Stimulated activated CD8-positive, alpha-beta memory T cell treated with anti-CD3 and anti-CD28 coated beads, Interleukin-12 subunit alpha, Interleukin-12 subunit beta, amount 100 ng/mL, for 4 hours (primary cell): ENCODE measurements at places on chromosomes 6 and 20.

GRCh38 chr20:14580418-14581074 is 243.1 kb upstream of the FLRT3 start:
- no peak for DNase-seq

DNA sequence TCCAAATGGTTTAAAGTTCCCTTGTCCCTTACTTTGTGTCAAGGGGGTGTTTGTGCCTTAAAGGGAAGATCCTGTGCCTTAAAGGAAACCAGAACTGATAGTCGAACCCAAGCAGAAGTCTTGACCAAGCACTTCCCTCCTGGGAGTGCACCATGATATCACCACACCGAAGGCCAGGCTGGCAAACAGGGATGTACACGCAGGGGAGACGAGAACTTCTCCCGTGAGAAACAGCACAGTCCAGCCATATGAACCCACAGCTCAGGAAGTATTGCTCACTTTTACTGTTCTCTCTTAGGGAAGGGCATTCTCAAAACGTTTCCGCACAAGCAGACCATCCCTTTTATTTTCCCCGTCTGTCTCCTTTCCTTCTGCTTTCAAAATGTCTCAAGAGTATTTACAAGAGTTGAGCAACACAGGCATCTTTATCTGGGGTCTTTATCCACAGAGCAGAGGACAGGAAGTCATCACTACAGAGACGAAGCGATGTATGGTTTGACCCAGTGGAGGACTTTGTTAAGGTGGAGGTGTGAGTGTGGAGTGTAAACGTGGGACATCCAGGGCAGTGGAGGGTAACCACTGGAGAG is 12.8 kb upstream of the SERPINB1 start:
- no peak for DNase-seq

DNA sequence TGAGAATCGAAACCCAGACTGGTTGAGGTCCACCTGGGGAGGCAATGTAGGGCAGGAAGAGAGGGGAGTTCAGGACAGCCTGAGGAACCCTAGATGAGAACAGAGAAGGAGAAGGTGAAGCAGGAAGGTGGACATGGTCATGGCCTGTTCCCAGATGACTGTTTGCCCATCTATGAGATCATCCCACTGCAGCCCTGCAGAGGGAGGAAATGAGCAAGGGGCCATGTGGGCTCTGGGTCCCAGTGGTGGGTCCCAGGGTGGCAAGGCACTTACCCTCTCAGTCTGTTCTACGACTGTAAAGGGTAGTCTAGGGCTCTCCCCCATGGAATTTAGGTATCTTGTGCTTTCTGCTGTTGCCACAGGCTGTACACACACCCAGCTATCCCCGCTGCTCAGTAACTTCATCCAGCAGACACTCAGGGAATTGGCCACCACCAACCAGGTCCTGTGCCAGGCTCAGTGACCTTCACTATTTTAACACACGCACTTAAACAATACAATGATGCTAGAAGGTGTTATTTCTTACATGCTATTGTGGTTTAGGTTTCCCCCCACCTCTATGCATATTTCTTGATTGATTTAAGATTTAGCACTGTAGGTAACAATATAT is 89.8 kb downstream of the TOX2 start:
- no peak for DNase-seq

GRCh38 chr6:121760745-121761144 is 325.3 kb downstream of the GJA1 start:
- no peak for DNase-seq

- DNase-seq: no peak
These were observed 21.3 kb downstream of the SNAP25 start for GRCh38 chr20:10239954-10240353.

DNA sequence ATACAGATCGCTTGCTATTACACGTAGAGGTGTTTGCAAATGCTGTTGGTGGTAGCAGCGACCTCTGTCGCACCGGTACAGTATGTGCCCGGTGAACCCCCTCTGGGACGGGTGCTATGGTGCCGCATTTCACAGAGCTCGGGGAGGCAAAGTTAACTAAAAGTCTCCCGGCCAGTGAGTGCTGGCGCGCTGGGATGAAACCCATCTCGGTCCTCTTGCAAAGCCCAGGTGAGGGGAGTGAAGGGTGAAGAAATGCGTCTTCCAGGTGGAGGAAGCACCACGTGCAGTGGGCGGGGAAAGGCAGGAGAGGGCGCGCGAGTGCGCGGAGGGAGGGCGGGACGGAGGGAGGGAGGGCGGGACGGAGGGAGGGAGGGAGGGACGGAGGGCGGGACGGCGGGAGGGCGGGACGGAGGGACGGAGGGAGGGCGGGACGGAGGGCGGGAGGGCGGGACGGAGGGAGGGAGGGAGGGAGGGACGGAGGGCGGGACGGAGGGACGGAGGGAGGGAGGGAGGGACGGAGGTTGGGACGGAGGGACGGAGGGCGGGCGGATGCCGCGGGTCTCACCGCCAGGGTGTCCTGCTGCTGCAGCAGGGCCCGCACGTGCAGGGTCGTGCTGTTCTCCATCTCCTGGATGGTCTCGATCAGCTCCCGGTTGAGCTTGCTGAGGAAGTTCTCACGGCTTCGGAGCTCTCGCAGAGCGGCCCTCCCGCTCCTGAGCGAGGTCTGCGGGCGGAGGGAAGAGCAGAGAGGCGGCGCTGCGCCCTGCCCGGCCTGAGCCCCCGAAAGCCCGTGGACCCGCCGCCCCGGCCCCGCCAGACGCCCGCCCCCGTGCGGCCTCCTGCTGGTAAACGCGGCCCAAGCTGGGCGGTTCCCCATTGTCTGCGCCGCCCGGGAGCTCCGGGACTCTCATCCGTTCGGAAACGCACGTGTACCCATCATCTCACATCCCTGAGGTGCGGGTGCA is 11.7 kb downstream of the C20orf96 start:
- no peak for DNase-seq

DNA sequence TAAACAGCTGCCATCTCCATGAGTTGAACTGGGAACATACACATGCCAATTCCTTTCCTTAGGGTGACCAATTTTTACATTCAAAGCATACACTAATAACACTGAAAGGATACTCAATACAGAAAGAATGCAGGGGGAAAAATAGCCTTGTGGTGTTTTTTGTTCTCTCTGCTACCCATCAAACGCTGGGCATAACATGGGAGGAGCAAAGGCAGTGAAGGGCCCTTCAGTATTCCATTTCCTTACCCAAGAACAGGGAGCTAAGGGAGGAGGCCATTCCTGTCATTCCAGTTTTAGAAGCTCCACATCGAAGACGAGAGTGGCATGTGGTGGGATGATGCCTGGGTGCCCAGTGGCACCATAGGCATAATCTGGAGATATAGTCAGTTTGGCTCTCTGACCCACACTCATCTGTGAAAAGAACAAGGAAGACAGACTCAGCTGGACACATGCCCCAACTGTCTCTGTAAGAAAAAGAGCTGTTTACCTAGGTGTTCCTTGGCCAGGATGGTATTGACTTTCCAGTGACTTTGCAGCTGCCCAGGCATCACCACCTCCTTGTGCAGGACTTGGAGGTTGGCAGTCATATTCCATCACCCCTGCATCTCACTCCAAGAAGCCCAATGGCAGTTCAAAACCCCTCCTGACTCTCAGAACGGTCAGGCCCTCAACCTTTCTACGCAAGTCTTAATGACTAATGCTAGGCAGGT is 20.9 kb downstream of the FKBP1A start:
- DNase-seq: no peak

GRCh38 chr6:168383062-168383854 is 57.7 kb upstream of the SMOC2 start:
- no peak for DNase-seq

DNA sequence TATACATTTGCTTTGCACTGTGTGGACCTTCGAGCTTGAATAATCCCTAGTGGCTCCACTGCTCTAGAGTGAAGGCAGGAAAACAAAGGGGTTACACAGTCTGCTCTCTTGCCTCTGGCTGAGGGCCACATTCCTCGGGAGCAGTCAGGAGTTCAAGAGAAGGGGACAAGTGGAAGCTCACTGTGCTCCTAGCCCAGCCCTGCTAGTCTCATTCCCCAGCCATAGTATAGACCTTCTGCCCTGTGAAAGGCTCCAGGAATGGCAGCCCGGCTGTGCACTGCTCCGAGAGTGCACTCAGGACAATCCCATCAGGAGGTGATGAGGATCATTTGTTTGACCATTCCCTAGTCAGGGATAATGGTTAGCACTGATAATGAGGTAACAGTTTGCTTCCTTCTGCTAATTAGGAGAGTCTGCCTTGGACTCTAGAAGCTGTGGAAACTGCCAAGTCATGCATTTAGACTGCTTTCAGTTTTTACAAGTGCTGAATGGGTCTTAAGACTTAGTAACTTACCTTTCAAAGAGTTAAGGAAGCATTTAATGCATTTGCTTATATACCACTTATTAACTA is 8.5 kb downstream of the IYD start:
- no peak for DNase-seq

- no peak for DNase-seq
These were observed 248.1 kb downstream of the TAF4 start for GRCh38 chr20:61817575-61817974.

- DNase-seq: no peak
These were observed 112.0 kb downstream of the FYN start for GRCh38 chr6:111761212-111761611.

DNA sequence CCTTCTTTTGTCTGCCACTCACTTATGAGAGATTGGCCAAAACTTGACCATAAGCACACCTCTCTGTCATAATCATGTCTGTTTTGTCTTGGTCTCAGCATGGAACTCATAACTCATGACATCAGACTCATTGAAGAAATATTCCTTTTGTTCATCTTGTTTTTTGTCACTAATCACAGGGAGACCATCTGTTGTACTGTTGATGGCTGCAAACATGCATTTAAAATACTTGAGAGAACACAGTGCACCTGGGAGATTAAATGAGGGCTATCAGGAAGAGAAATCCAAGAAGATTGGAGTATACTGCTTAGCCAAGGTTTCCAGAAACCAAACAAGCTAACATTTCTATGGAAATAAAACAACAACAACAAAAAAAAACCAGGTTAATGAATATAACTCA is 689.7 kb downstream of the EPM2A start:
- no peak for DNase-seq

- no peak for DNase-seq
These were observed 38.0 kb downstream of the HIVEP2 start for GRCh38 chr6:142906945-142907470.

DNA sequence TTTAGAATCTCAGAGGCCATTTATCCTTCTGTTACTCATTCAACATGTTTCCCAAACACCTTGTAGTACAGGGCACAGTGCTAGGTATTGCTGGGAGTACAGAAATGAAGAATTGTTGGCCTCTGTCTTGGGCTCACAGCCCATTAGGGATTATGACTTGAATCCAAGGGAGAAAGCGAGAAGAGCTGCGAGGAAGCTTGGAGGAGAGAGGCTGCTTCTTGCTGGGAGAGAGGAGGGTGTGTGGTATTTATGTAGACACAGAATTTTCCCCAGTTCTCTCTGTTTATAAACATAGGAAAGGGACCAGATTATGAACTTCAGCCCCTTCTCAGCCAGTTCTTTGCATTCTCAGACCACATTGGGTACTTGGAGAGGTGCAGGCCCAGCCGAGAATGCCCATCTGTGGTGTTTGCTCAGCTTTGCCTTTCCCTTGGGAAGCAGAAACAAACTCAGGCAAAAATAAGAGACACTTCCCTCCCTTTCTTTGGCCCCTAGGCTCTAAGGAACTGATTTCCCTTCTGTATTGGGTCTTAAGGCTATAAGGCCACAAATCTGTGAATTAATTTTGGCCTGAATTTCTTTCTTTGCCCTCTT is 17.9 kb downstream of the CHMP4B start:
- DNase-seq: no peak

DNA sequence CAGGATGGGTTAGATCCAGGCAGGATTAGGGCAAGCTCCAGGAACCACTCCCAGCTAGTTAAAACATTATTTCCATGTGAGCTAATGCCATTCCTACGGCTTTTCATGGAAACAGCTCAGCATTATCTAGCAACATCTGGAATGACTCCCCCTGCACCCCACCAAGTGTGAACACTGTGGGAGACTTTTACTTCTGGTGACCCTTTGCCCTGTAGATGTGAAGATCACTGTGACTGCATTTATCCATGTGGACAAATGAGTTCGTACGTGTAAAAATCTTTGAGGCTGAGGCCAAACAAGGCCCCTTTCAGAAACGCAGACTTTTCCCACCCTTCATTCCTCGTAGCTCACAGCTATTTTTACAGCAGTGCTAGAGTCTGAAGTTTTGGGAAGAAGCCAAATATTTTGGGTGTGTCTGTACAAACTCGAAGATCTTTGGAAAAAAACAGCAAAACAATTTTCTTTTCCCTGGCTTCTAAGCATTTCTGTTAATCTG is 221.8 kb upstream of the SOX4 start:
- DNase-seq: no peak

DNA sequence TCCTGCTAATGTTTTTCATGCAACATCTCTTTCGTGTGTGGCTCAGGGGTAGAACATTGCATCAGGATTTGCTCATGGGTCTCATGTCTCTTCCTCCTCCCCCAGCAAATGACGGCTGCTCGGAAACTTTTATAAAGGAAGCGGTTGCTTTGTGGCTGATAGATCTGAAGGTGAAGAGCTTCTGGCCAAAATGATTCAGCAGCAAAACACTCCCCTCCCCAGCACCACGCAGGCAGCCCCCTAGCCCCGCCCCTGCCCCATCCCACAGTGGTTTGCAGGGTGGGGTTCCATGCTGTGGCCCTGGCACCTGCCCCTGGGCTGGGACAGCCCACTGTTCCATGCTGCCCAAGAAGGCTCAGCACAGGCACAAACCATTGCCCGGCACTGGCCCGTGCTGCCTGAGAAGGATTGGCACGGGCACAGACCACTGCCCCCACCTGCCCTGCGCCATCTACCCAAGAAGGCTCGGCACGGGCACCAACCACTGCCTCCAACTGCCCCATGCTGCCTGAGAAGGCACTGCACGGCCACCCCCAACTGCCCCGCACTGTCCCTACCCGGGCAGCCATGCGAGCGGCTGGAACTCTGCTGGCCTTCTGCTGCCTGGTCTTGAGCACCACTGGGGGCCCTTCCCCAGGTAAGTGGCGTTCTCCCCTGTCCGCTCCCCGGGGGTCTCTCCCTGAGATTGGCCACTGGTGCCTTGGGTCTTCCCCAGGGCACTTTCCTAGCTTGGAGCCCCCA is at the start of gene CST7:
TSS of gene CST7 (plus strand) at position 331 of the 741 bp plus-strand sequence. CDS start at position 568, 237 bp downstream.
- peak; percentile 88 for DNase-seq

DNA sequence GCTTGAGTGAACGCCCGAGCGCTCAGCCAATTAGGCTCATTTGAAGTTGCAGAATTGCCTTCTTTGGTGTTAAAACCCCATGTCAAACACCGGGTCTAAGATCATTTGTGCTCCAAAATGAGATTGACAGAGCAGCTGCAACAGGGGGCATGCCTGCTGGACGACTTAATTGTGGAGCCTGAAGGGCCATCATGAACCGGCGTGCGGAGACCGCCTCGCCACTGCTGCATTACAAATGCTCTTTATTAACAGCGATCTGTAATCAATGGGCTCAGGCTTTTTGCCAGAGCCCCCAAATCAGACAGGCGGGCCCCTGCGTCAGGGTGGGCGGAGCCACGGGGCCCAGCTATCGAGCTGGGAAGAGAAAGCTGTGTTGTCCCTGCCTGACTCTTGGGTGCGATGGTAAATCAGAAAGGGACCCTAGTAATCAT is 183.2 kb downstream of the SIM1 start:
- no peak for DNase-seq

- no peak for DNase-seq
These were observed 155.1 kb upstream of the ENPP5 start for GRCh38 chr6:46325561-46326530.

GRCh38 chr20:61185841-61186601 is 66.0 kb upstream of the CDH4 start:
- no peak for DNase-seq

GRCh38 chr6:6414931-6415330 is 94.5 kb upstream of the F13A1 start:
- no peak for DNase-seq
